ENCODE measurements at places on chromosomes 13 and 19. TPM values are rescaled to one million over a fixed set of nuclear protein-coding genes. Genes with fewer than 3 reads are reported as not detected.

Gene CYP2F1
- total RNA-seq, result not detected

Gene APOC4
- total RNA-seq, result not detected

Gene BRME1
- total RNA-seq, result 11.1 TPM

Gene FGF9
- total RNA-seq, result 16.1 TPM

Gene RXFP2
- total RNA-seq, result not detected

Gene FARP1
- total RNA-seq, result 86.7 TPM

Gene MISP
- not detected for total RNA-seq

All from occipital lobe (tissue), 3 donors.